ENCODE measurements at places on chromosomes 11 and 22.

DNA sequence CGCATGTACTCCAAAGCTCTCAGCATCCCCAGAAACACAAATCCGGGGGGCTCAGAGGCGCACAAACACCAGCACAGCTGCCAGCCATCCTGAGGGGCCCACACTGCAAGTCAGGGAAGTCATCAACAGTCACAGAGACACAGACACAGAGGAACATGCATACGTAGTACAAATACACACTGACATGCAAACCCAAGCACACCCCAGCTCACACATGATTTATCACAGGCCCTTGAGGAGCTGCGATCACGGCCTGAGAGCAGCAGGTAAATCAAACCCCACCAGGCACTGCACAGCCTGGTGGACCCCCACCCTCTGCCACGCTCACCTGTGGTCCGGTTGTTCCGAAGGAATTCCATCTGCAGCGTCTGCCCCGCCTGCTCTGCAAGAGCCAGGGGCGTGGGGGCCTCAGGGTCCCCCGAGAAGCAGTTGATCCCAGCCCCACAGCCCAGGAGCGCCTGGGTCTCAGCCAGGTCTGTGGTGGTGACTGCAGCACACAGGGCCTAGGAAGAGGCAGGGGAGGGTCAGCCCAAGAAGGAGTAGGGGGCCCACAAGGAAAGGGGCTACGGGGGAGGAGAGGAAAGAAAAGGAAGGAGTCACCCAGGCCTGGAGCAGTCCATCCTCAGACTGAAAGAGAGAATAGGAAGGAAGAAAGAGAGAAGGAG lies 28.5 kb upstream of the PDE2A start:
- DNase-seq: no peak

- DNase-seq: no peak
Measured at GRCh38 chr11:1162491-1163311, 4.9 kb downstream of the MUC5AC start.

DNA sequence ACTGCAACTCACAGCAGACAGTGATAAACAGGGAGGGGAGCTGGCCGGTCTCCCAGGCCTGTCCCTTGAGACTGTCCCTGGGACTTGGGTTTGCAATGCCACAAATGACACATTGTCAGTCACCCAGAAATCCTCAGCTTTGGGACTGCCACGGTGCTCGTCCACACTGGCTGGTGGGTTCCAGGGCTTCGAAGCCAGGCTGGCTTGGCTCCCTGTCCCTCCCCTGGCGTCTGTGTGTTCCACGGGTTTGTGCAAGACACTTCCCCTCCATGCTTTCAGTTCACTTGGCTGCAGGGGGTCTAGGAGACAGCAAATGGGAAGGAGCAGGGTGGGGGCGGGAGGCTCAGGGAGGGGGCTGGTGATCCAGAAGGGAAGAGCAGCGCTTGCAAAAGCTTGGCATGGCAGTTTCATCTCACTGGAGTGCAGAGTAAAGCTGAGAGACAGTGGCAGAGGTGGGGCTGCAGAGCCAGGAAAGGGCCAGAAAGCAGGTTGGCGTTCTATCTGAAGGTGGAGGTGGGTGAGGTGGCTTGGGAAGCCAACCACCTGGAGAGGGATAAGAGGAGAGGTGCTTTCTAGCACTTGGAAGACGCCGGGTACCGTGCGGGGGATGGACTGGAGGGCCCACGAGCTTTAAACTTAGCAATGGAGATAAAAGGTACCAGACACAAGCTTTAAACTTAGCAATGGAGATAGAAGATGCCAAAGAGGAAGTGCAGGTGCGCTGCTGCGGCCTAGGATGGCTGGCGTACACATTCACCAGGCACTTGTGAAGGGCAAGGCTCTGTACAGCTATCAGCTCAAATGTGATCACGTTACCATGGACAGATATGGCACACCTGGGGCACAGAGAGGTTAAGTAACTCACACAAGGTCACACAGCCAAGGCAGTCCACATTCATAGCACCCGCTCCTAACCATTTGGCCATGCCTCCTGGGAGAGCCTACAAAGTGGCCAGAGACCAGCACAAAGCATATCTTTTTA lies 86.4 kb upstream of the SHISAL1 start:
- no peak for DNase-seq

DNA sequence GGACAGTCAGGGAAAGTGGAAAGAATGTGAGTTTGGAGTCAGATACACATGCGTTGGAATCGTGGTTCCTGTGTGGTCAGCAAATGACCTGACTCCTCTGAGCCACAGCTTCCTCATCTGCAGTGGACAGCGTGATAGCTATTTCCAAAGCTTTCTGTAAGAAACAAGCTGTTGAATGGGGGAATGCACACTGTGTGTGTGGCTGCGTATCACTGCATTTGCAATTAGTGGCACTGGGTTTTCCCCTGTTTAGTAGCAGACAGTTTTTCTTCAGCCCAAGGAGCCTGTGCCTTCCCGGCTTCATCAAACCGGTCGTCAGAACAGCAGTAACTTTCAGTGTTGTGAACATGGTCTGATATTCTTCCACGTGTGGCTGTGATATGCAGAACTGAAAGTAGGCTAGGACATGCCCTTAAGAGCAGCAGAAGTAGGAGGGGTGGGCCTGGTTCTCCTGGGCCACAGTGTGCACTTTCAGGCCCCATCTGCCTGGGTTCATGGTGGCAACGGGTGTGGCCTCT lies 121.5 kb downstream of the RRAS2 start:
- DNase-seq: no peak

DNA sequence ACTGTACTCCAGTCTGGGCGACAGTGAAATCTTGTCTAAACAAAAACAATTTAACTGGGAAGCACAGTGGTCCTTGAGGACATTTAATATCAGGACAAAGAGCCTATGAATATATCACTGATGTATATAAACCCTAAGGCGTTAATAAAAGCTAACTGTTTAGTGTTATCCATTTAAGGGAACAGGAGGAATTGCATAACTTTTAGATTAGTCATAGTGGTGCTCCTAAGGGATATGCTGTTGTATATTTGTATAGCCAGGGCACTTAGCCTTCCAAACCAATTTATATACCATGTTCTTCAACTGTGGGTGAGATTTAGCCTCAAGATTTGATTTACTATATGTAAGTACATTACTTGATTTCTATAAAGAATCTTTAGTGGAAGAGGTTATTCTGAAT lies 3.0 kb upstream of the CHEK1 start:
- no peak for DNase-seq

- DNase-seq: no peak
Measured at GRCh38 chr11:74923125-74923524, 25.8 kb downstream of the XRRA1 start.

GRCh38 chr11:127625402-127625801 lies 624.8 kb upstream of the KIRREL3 start:
- DNase-seq: no peak

GRCh38 chr11:43511959-43512358 lies 153.2 kb downstream of the TTC17 start:
- DNase-seq: no peak

DNA sequence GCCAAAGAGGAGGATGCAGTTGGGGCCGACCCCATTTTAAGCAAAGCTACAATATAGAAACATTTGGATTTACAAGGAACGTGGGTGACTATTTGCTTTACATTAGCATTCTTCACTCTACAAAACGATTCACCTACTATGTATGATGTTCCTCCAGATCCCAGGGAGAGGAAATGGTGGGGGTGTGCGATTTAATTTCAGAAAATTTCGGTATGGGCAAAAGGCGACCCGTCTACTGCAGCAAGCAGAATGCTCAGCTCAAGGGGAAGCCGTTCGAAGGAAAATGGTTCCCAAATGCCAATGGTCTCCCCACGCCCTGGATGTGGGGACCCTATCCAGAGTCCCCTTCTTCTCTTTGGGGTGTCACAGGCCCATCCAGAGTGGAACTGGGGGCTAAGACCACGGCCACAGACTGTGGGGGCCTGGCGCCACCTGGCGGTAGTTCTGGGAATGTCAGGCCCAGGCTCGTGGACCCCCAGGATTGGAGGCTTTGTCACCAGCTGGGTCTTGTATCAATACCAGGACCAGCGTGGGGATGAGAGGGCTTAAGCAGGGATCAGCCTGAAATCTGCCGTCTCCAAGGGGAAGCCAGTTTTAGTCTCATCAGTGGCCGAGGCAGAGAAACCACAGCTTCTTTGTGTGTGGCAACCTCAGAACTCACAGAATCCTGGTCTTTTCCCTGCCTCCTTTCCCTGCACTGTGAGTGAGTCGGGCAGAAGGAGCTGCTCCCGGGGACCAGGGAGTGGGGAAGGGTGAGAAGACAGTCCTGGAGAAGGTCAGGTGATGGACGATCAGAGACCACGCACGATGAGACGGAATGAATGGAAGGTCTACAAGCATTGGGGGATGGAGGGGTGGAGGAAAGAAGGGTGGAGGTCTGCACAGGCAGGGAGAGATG lies 8.4 kb downstream of the LRRC10B start:
- DNase-seq: no peak

GRCh38 chr22:44599500-44600140 lies 101.6 kb upstream of the RTL6 start:
- no peak for DNase-seq

- no peak for DNase-seq
Measured at GRCh38 chr11:1499261-1499890, 12.8 kb upstream of the MOB2 start.

DNA sequence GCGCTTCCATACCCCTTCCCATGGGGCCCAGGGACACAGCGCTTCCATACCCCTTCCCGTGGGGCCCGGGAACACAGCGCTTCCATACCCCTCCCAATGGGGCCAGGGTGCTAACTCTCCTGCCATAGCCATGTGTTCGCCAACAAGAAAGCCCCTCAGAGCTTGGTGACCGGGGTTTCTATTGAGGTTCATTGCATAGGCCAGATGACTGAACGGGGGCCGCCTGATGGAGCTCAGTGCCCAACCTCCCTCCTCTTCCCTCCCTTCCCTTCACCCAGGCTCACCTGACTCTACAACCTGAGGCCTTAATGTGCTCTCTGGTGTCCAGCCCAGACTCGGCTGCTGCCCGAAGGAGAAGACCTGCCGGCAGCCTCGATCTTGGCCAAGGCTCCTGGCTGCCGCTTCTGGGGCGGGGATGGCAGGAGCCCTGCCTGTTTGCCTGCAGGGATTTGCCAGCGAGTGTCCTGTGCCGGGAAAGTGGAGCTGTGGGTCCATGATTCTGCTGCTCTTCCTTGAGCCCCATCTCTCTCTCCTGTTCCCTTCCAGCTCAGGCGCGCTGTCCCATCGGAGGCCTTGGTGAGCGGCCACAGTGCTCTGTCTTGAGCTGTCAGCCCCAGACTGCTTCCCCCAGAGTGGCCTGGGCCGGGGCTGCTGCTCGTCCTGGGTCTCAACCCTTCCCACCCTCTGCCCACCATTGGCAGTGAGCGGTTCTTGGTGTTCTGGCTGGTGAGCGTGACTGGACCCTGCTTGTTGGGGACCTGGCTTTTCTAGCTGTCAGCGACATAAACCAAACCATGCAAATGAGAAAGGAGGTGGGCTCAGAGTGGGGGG lies 267.0 kb downstream of the TBC1D22A start:
- DNase-seq: no peak

GRCh38 chr22:49966041-49966773 lies 5.6 kb downstream of the PIM3 start:
- DNase-seq: no peak

DNA sequence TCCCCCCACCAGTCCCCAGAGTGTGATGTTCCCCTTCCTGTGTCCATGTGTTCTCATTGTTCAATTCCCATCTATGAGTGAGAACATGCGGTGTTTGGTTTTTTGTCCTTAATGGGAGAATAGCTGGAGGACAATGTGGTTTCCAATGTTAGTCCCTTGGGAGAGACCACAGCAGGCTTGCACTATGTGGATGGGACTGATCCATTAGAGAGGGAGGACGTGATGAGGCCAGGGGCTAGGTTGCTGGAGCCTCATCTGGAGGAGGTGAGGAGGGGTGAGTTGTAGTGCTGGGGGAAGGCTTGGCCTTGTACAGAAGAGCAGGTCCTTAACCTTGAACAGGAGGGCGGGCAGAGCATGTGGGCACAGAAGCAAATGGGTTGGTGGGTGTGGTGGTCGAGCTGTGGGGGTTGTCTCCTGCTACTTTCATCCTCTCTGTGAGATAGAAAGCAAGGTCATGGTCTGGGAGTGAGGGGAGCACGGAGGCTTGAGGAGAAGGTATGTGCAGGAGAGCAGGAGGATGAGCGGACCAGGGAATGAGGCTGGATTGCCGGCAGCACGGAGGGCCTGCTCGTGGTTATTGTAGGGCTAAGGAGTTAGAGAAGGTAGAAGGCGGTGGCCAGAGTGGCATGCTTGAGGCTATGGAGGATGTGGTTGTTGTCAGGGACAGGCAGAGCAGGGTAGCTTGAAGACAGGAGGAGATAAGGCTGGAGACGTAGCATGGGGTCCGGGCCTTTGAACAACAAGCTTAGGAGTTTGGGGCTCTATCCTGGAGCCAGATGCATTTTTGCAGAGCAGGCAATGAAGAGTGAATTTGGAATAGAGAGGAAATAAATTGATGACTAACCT lies 11.2 kb upstream of the SREBF2 start:
- DNase-seq: no peak

DNA sequence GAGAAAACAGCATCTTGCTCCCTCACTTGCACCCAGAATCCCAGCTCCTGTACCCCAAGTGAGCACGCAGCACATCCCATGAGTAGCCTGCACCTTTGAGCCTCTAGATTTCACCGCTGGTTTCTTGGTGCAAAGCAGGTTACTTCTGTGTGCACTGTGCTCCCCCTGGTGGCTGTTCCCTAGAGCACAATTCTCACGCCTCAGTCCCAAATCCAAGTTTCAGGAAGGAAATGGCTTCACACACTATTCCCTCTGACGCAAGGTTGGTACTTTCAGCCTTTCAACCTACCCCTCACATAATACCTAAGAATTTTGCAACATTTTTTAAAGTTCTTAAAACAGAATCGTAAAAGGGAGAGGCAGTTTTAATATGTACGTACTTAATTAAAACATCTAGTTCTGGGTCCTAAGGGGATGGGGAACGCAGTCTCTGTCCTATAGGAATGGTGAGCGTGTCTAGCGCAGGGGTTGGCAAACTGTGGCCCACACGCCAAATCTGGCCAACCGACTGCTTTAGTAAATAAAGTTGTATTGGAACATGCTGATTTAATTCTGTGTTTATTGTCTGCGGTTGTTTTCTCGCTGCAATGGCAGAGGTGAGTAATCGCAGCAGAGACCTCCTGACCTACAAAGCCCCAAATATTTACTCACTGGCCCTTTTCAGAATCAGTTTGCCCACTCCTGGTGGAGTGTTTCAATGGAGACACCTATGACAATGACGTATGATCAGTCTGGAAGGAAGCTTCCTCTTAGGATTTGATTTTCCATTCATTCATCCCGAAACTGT lies 27.5 kb downstream of the DHCR7 start:
- no peak for DNase-seq

GRCh38 chr11:61994981-61995380 lies 27.5 kb upstream of the FTH1 start:
- DNase-seq: no peak

DNA sequence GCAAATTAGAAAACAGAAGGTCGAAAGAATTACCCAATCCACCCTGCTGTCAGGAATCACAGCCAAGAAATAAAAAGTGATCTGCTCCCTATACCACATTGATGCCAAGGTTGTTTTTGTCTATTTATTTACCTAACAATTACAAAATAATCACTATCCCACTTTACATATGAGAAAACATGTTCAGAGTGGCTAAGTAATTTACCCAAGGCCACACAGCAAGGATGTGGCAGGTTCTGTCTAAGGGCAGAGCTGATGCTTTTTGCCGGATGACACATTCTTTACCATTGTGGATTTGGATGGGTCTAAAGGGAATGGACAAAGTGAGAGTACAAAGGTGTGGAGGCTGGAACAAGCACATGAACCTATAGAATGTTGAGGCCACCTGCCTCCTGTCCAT lies 460.7 kb downstream of the INSC start:
- no peak for DNase-seq

- DNase-seq: no peak
Measured at GRCh38 chr11:97361812-97362378, 972.1 kb downstream of the JRKL start.

- DNase-seq: no peak
Measured at GRCh38 chr22:27223317-27224177, 566.2 kb downstream of the MIAT start.

Measured in NK-92 treated with Interleukin-12 subunit alpha and Interleukin-12 subunit beta, amount 100 ng/mL, for 24 hours (cell line).